ENCODE measurements at places on chromosomes 2 and 18. TPM values are rescaled to one million over a fixed set of nuclear protein-coding genes. Genes with fewer than 3 reads are reported as not detected.

Gene TET3
- total RNA-seq: 4.8 TPM

Gene ACKR3
- total RNA-seq: 2.1 TPM

Gene LHCGR
- total RNA-seq: not detected

Gene MDH1B
- 1.3 TPM for total RNA-seq

Gene SS18
- total RNA-seq: 86.5 TPM

Gene PROKR1
- 0.13 TPM for total RNA-seq

Gene TXNDC2
- 0.64 TPM for total RNA-seq

Gene FIGN
- total RNA-seq: 1.0 TPM

Gene CDH19
- total RNA-seq: 0.13 TPM

Gene CROCC2
- not detected for total RNA-seq

Gene MC4R
- not detected for total RNA-seq

Gene MRPL30
- total RNA-seq: 48.2 TPM

Gene MOCOS
- 1.4 TPM for total RNA-seq

Gene SLC9A2
- total RNA-seq: not detected

Gene TMEM237
- 35.3 TPM for total RNA-seq

Gene KIAA2012
- not detected for total RNA-seq

Gene SLC40A1
- total RNA-seq: 2.3 TPM

Gene TEX44
- not detected for total RNA-seq

Gene UPP2
- not detected for total RNA-seq

Gene ARHGEF4
- 7.4 TPM for total RNA-seq

Gene ITPRIPL1
- total RNA-seq: 5.3 TPM
